ENCODE measurements at places on chromosomes 12 and 14.

GRCh38 chr14:91349481-91350074, 68.0 kb downstream of the CCDC88C start:
- DNase-seq, result no peak

DNA sequence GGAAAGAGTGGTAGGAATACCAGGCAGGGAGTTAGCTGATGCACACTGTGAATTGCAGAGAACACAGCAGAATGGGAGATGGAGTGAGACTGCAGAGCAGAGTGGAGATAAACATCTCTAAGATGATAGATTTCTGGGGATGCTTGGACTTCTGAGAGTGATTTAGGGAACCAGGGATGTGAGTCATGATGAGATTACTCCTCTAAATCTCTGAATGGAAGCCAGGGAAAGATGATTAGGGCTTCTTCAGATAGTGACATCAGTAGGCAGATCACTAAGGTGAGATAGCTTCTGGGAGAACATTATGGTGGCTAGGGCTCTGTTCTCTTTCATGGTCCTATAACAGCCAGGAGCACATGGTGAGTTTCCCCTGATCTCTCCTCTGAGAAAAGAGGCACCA, 501.5 kb upstream of the USP15 start:
- DNase-seq, result no peak

DNA sequence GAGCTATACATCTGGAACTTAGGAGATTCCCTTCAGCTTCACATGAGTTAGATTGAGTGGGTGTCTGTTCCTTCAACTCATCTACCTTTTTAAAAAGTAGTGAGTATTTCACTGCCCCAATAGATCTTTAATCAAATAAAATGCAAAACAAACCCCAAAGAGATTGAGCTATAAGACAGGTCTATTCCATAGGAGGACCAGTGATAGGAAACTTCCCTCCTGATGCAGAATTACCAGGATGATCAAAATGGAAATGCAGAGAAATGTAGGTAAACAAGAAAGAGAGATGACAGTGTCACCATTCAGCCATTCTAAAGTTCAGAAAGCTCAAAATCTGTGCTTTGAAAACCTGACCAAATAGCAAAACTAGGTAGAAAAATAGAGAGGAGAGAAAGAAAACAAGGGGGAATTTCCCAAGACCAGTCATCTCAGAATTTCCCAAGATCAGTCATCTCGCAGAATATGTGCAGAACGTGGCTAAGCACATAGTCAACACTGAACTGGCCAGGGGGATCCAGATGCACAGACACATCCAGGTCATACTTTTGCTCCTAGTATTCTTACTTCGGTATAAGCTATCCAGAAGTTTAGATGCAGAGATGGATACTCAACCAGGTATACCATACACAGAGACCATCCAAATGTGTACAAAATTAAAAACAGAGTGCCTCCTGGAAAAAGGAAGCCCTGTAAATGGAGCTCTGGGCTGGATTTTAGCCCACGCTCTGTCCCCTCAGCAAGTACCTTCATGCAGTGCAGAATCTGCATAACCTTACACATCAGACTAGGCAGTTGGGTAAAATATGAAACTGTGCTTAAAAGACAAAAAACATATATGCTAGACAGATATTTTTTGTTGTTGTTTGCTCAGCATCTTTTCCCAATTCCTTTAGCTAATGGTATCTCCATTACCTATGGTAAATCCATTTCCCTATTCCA, 27.4 kb downstream of the SLC41A2 start:
- DNase-seq, result no peak

DNA sequence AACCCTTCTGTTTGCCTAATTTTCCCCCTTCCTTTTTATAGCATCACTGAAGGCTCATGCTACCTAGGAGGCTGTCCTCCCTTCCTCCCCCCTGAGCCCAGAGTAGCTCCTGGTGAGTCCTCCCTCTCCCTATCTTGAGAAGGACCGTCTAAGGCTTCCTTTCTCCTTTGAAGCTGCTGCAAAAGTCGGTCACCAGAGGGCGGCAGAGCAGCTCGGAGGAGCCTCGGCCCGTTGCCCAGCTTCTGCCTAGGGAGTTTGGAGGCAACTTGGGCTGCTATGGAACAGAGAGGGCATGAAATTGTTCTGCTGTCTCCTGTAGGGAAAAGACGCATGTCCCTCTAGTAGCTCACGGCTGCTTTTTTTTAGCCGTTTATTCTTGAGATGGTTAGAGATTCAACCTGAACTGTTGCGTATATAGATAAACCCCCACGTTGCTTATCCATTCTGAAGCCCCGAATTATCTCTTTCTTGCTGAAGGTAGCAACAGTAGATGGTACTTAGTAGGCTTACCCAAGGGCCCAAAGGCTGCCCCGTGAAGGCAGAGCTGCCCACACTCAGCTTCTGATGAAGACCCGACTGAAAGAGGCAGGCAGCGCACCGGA, 5.7 kb downstream of the WNT5B start:
- peak; percentile 50 for DNase-seq

GRCh38 chr14:58875613-58876012, 237.9 kb downstream of the DACT1 start:
- DNase-seq, result no peak

GRCh38 chr12:11623382-11623781, 26.1 kb upstream of the ETV6 start:
- DNase-seq, result no peak

- no peak for DNase-seq
These were observed 68.2 kb upstream of the SLC24A4 start for GRCh38 chr14:92254786-92255185.

DNA sequence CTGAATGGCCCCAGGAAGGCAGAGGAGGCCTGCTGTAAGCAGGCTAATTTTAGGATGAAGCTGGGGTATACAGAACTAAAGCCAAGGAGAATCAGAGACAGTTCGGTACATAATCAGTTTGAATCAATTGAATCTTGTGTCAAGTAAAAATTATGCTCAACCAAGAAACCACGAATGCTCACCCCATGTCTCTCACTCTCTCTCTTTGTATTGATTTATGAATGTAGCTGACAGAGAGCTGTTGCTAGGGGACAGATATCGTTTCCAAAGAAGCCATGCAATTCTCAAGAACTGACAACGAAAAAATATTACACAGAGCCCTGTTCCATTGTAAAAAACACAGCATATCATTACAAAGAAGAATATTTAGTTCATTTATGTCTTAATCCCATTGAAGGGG, 151.1 kb upstream of the PKP2 start:
- no peak for DNase-seq

DNA sequence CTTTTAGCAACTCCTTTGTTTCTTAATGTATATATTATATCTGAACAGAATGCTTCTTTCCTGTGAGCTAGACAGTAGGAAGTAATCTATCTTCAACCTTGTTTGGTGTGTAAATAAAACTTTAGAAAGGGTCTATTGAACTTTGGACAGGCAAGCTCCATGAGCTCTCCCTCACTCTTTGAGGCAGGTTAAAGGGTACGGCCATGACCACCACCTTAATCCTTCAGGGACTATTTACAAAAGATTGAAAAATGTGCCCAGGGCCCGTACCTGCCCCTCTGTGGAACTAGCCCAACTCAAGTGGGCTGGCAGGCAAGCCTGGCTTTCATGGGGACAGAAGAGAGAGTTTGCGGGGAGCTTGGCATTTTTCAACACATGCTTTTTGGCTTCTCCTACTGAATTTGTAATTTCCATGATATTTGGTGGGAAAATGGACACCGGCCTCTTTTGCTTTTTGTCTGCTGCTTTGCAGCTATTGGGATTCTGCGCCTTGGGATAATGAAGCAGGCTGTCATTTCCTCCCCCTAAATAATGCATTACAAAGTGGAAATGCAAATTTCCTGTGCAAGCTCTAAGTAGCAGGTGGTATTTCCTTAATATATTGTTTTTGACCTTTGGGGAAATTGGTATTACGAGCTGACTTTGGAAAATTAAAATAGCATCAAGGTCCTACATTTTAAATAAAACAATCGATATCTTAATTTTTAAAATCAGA, 106.0 kb downstream of the HMGA2 start:
- no peak for DNase-seq

- no peak for DNase-seq
These were observed 5.9 kb upstream of the RNASE12 start for GRCh38 chr14:20597108-20597507.

DNA sequence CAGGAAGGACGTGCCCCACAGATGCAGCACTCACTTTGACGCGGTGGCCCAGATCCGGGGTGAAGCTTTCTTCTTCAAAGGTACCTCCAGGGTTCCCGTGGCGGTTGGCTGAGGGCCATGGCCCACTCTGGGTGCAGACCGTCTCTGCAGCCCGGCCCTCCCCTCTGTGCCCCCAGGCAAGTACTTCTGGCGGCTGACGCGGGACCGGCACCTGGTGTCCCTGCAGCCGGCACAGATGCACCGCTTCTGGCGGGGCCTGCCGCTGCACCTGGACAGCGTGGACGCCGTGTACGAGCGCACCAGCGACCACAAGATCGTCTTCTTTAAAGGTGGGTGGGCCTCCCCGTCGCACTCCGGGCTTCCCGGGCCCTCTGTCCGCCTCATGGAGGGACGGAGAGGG, 16.9 kb downstream of the MMP17 start:
- no peak for DNase-seq

DNA sequence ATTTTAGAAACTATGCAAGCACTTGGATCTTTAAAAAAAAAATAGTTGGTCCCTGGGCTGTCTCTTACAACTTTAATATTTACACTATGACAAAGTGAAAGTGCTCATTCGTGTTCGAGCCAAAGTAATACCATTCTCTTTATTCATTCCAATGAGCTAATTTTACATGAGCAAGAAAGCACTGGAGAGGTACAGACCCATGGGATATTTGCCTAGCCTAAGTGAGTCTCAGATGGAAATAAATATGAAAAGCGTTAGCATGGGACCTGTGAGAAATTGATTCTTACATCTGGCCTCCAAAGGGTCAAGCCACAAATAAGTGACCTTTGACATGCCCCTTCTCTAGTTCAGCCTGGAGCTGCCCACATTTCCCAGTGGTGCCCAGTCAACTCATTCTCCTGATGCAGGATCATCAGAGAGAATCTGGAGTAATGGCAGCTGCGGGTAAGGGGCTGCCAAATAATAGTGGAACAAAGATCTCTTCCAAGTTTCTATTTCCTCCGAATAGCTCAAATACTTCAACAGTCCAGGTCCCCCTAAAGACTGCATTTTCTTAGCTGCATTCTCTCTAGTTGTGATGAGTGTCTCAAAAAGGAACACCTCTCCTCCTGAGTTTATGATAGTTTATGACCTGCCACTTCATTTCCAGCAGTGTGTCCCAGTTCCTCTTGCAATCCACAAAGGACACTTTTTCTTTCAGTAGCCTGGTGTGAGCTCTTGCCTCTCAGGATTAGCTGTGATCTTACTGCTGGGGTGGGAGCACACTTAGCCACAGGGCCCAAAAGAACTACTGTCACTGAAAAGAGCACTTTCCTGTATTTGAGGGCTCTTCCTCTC, 208.2 kb downstream of the DAD1 start:
- no peak for DNase-seq

- DNase-seq, result no peak
These were observed 234.5 kb upstream of the SSTR1 start for GRCh38 chr14:37972941-37973887.

- DNase-seq, result no peak
These were observed 100.2 kb upstream of the EVL start for GRCh38 chr14:99964979-99965378.

DNA sequence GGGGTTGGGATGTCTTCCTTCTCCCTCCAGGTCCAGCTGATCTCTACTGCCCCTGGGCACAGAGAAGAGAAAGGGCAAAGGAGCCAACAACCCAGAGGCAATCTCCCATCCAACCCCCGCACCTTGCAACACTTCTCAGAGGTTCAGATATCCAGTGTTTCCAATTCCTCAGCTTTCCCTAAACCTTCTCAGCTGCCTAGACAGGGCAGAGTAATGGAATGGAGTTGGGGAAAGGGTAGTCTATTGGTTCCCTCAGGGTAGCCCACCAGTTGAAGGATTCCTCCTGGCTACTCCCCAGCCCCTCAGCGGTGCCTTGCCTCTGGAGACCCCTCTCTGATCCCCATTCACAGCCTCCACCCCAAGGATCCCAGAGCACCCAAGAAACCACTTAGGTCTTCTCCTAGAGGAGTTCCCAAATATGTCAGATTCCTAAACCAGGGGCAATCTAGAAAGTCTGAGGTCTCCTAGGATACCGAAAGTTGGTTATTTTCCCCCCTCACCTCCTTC, 537 bp downstream of the NFE2 start:
- DNase-seq, result no peak

- no peak for DNase-seq
These were observed 82.6 kb downstream of the ERC1 start for GRCh38 chr12:1073652-1074051.

DNA sequence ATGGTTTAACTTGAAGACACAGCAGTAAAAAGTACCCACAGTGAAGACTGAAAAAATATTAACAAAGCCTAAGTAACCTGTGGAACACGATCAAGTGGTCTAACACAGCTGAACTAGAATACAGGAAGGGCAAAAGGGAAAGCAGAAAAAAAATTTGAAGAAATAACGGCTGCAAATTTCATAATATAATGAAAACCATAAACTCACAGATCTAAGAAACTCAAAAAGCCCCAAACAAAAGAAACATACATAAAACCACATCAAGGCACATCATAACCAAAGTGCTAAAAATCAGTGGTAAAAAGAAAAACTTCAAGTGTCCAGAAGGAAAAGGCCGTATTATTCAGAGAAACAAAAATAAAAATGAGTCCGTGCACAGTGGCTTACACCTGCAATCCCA, 30.9 kb downstream of the SPPL3 start:
- no peak for DNase-seq

DNA sequence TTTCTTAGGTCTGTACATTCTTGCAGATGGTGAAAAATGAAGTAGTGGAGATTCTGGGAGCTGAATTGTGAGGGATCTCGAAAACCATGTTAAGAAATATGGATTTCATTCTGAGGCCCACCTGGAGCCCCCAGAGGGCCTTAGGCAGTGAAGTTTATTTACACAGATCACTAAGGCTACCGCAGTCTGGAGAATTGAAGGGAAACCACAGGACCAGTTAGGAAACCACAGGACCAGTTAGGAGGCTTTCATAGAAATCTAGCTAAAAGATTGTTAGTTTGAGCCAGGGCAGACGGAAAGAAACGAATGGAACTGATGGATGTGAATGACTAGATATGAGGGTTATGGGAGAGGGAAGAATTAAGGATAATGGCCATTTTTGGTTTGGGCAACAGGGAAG, 7.2 kb downstream of the CBLN3 start:
- no peak for DNase-seq

DNA sequence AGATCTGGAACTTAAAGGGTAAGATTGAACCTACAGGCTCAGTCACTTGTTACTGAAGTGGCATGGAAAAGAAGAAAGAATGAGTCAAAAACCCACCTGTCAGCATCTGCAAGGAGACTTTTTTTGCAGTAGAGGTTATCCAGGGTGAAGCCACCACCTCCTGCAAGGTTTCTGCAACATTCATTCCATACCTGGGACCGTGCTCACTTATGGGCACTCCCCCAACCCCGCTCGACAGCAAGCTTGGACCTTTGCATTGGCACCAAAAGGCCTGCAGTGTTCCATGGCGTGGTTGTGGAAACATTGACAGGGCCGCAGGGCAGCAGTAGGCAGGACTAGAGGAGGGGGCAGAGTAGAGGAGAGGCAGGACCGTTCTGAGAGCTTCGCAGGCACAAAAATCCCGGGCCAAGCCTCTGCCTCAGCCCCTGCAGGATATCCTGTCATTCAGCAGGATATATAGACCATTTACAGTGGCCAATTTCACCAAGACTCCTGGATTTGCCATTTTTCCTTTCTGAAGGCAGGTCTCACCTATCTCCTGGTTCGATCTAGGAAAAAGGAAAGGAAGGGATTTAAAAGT, at the start of gene STAB2:
TSS of gene STAB2 (plus strand) at position 483 of the 580 bp plus-strand sequence. CDS start 204 bp downstream, outside the sequence.
- DNase-seq, result no peak
